ENCODE measurements at places on chromosomes 3 and 15. TPM values are rescaled to one million over a fixed set of nuclear protein-coding genes. Genes with fewer than 3 reads are reported as not detected.

- DNase-seq, result no peak
Measured at GRCh38 chr15:98744506-98744905, 96.2 kb downstream of the IGF1R start.

DNA sequence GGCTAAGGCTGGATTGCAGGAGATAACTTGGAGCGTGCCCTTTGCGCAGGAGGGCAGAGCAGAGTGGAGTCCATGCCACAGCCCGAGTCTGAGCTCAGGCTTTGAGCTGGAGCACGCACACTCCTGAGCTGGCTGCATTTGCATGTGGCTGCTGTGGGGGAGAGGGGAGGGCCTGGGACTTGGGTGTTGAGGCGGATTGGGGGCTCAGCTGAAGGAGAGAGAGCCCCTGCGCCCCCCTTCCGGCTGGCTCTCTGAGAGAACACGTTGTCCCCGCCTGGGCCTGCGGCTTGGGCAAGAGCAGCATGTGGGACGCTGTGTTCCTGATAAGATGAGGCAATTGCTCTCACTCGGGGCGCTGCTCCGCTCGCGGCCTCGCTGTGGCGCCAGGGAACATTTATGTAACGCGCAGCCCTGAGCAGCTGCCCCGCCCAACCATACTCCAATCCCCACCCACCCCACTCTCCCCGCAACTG, 39.1 kb downstream of the KLF13 start:
- no peak for DNase-seq

The DLL4 gene
- not detected for total RNA-seq

- DNase-seq, result no peak
Measured at GRCh38 chr15:74568594-74568993, 27.6 kb downstream of the ARID3B start.

DNA sequence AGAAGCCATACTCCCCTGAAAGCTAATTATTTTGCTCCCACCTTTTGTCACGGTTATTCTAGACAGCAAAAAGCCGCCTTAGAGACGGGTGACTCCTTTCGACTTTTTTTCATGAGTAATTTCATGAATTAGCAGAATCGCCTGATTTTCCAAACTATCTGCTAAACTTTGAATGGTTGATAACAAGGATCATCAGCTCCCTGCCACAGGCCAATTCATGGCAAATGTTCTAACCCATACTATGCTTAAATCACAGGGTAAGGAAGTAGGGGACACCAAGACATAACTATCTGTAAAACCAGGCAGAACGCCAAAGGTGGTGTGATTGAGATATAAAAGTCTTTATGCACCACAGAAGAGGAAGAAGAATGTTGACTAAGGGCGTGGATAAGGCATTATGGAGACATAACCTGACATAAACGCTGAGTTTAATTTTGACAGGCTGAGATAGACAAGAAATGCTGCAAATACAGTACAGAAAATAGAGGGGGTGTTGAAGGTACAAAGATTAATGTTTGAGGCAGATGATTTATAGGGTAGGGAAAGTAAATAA, 891 bp upstream of the DMXL2 start:
- DNase-seq, result no peak

The SCAANT1 gene
- not detected for total RNA-seq

GRCh38 chr3:134857776-134858362, 62.8 kb downstream of the EPHB1 start:
- no peak for DNase-seq

DNA sequence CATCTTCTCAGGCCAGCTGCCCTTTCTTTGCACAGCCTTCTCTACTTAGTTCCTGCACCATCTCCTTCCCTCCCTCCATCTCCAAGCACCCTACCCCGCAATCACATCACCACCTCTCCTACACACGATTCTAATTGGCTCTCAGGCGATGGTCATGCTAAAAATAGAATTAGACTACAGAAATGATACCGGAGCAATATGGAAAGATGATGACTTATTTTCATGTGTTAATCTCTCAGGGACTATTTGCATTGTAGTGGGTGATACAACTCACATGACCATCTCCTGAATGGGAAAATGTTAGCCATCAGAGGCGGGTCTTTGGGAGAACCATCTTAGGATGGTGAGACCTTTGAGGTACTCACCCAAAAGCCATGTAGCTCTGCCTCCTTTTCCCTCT, 54.7 kb upstream of the PPARG start:
- DNase-seq, result no peak

All from MG63 (cell line).